ENCODE measurements at places on chromosomes 1 and 21. TPM values are rescaled to one million over a fixed set of nuclear protein-coding genes. Genes with fewer than 3 reads are reported as not detected.

DNA sequence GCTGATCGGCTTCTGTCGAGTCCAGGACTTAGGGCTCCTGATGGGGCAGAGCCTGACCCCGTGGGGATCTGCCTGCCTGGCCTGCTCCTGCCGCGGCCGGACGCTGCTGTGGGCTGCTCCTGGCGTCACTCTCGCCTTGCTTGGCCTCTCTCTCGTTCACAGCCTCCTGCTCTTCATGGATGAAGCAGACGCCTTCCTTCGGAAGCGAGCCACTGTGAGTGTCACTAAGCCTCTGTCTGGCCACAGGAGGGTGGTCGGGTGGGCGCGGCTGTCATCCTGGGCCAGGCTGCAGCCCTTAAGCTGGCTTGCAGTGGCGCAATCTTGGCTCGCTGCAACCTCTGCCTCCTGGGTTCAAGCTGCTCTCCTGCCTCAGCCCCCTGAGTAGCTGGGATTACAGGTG lies 16.1 kb downstream of the ATAD3B start:
- no peak for DNase-seq

GRCh38 chr1:113676524-113676923 lies 82.8 kb downstream of the PHTF1 start:
- DNase-seq, result no peak

DNA sequence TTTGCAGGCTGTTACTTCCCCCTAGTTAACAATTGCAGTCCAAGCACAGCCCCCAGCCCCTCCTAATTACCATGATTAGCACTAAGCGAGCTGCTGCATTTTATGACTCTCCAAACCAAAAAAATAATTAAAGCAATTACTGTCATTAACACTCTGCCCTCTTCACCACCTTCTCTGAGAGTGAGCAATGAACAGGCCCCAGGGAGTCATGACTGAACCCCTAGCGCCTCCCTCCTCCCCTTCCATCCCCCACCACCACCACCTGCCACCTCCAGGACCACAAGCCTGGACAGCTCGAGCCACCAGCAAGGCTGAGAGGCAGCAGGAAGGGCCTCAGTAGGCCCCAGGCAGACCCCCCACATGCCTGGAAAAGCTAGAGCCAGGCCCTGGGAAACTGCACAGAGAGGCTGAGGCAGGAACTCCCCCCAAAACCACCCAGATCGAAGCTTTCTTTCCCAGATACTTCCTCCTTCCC lies 35.5 kb upstream of the ZC3H12A start:
- DNase-seq, result no peak

GRCh38 chr1:172041742-172042141 lies 200.4 kb downstream of the DNM3 start:
- DNase-seq, result no peak

DNA sequence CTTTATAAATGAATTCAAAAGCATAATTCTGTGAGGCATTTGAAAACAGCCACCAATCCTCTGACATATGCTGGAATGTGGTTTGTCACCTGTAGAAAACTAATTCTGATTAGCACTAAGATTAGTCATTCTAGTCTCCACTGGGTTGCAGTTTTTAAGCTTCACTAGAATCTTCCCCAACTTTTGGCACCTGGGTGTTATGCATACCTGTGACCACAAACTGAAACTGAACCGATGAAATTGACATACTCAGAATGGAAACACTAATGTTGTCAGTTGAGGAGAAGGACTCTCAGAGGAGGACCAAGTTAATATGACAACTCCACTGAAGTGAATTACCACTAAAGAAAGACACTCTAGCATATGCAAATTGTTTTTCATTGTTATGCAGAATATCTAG lies 285.8 kb upstream of the NEGR1 start:
- DNase-seq, result no peak

GRCh38 chr1:102100666-102101065 lies 103.9 kb upstream of the OLFM3 start:
- DNase-seq, result no peak

GRCh38 chr1:6723621-6724428 lies 22.2 kb upstream of the DNAJC11 start:
- no peak for DNase-seq

GRCh38 chr1:169027607-169028320 lies 78.7 kb upstream of the ATP1B1 start:
- DNase-seq, result peak; percentile 57

DNA sequence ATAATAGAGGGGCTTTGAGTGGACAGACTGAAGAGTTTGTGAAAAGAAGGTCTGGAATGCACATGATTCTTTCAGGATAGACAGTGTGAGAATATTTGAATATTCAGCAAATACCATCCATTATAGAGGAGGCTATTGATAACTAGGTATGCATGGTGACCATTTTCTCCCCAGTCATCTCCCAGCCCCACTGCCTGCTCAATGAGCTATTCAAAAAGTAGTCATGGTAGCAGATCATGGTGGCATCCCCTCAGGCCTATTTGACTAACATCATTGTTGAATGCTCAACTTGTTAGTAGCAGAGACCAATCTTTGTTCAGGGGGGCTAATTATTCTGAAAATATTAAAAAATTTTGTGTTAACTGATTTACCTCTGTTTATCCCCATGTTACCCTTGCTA lies 311.6 kb downstream of the S1PR1 start:
- DNase-seq, result no peak

DNA sequence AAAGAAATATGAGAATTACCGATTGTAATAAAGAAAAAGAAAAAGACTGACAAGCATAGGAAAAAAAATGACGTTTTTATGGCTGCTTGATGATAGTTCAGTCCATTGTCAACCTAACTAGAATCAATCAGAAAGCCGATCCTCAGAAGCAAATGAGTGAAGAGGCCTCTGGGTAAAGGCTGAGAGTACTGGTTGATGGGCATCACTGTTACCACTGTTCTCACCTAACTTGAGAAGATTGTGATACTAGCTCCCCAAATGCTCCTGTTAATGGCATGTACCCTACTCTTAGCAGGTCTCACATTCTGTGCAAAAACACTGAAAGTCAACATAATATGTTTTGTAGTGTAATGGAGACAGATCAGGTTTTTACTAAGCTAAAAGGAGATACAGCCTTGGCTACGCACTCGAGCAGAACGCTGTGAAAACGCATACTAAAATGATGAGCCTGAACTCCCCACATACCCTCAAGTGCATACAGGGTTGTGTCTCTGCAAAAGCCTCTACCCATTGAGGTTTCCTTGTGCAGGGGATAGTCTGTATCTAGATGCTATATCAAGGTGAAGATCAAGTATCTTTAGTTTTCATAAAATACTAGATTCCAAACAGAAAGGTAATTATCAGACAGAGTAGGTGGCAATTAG lies 554.6 kb downstream of the SMYD3 start:
- no peak for DNase-seq

DNA sequence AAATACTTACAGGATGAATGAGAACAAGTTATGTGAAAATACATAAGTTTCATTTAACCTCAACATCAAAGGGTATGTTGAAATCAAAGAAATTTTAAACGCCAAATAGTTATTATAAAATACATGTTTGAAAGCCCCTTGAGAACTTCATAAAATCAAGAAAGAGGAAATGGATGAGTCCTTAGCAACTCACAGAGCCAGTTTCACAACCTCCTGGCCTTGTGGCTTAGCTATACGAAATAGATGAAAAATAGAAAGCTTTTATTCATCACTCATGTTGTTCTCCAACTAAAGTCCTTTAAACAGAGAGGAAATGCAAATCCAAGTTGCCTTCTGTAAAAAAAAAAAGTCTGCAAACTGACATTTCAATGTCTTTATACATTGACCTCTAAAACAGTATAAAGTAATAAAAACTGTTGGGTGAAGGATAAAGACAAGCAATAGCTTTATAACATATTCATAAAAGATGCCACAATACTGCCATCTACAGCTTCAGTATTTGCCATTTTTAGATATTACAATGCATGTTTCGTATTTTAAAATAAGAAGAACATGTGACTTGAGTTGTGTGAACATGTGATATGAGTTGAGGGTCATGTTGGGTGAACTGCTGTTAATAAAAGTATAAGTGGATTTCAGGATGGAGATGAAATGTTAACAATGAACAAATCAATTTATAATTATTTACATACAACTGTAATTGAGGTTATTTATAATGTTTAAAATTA lies 847.8 kb downstream of the MRPL39 start:
- DNase-seq, result no peak

GRCh38 chr1:14616632-14617396 lies 18.3 kb downstream of the KAZN start:
- DNase-seq, result no peak

GRCh38 chr1:61961009-61961408 lies 218.7 kb downstream of the PATJ start:
- no peak for DNase-seq

Gene TSTD1
- 100 TPM for total RNA-seq
